IMR-90 (cell line): ENCODE measurements at places on chromosomes 16 and 17. TPM values are rescaled to one million over a fixed set of nuclear protein-coding genes. Genes with fewer than 3 reads are reported as not detected.
A peak's percentile ranks its signal among the peaks of the same experiment; 100 is the strongest.

The CDC6 gene
- 13.8 and 15.3 TPM in 2 replicates for polyA plus RNA-seq

The PIPOX gene
- polyA plus RNA-seq = 0.11 and 0.43 TPM in 2 replicates

DNA sequence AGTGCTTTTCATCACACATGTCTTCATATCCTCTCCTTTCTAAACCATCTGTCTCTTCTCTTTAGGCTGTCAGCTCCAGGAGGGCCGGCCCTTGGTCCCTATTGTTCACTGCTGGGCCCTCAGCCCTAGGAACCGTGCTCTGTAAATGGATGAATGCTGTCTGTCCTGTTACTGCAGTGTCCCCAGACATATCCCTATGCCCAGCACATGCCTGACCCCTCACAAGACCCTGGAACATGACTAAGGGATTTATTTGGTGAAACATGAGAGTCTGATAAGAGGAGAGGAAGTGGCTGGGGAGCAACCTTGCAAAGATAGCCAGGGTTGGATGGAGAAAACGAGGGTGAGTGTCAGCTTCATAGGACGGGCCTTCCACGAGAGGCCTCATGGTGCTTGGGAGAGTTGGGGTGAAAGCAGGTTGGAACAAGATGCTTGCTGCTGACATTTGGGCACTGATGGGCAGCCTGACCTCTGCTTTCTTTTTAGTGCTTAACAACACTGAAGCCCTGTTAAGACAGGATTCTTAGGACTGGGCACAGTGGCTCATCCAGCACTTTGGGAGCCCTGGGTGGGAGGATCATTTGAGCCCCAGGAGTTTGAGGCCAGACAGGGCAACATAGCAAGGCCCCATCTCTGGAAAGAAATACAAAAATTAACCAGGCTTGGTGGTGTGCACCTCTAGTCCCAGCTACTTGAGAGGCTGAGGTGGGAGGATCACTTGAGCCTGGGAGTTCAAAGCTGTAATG is 39.0 kb downstream of the ABCC1 start:
- peak; percentile 64 for DNase-seq

- DNase-seq = peak; percentile 80
Measured at GRCh38 chr17:66655861-66656260, 179.1 kb upstream of the CACNG5 start.

DNA sequence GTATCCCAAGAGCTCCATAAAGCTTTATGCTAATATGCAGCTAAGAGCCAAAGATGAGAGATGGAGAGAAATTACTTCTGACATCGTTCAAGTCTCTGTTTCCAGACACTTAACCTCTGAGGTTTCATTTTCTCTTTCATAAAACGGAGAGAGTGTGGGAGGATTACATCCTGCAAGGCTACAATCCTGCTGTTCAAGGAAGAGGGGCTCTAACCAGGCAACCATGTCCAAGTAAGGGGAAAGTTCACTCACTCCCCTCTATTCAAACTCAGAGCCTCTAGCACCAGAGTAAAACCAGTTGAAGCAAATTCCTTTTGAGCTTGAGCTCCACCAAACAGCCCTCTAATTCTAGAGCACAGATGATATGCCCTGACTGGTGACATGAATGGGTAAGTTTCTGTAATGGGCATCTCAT is 397.4 kb downstream of the NPIPA8 start:
- no peak for DNase-seq

DNA sequence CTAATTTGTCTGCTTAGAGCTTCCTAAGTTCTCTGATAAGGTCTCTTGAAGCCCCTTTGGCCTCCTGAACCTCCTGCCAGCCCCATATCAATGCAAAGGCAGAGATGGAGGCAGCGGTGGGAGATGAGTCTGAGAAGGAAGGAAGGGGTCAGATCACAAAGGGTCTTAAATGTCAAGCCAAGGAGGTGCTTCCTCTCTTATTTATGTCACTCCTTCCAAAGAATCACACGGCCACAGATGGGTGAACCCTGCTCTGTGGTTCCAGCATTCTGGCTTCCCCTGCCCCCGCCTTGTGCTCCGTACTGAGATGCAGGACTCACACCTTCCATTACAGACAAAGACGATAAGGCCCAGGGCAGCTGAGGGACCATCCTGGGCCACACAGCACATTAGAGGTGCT is 96.3 kb downstream of the GSG1L start:
- no peak for DNase-seq

GRCh38 chr16:7638306-7638705 is 305.7 kb downstream of the RBFOX1 start:
- no peak for DNase-seq

- DNase-seq = no peak
Measured at GRCh38 chr16:65274566-65274965, 152.7 kb upstream of the CDH11 start.

- no peak for DNase-seq
Measured at GRCh38 chr16:87012954-87013938, 303.9 kb downstream of the C16orf95 start.

- DNase-seq = no peak
Measured at GRCh38 chr17:1272701-1273100, 2.5 kb downstream of the BHLHA9 start.
